Activated CD4-positive, alpha-beta T cell treated with anti-CD3 and anti-CD28 coated beads, Interleukin-2, Interleukin-4, amounts not matched to agents 100 ng/mL and 50 ng/mL, durations not matched to agents 16 hours and 8 hours (primary cell): ENCODE measurements at places on chromosomes 4 and X.

DNA sequence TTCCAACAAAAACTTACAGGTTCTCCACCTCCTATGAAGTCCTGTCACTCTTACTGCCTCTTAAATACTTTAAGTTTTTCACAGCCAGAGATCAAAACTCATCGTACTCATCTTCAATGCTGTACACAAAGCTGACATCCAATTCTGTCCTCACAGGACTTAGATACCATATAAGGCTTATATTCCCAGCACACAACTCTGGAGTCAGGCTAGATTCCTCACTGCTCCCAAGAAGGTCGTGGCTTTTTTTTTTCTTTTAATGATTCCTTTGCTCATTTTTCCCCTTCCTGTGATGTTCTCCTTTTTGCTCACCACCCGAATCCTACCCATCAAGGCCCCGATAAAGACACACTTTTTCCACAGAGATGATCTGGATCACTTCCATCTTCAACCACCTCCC lies 914 bp downstream of the TRAPPC2 start:
- DNase-seq: no peak

DNA sequence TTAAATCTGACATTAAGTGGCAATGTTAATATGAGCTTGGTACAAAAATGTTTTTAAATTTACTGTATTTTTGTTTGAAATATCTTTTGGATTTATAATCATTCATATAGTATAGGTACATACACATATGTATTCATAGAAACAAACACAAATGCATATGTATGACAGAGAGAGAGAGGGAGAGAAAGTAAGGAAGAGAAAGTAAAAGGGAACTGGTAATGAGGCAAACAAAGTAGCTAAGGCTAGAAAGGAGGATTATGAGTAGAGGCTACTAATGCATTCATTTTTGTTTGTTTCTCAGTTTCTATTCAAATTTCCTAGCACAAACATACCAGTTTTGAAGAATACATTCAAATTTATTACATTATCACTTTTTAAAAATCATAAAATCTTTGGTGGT lies 132.4 kb downstream of the GLRA3 start:
- DNase-seq: no peak

DNA sequence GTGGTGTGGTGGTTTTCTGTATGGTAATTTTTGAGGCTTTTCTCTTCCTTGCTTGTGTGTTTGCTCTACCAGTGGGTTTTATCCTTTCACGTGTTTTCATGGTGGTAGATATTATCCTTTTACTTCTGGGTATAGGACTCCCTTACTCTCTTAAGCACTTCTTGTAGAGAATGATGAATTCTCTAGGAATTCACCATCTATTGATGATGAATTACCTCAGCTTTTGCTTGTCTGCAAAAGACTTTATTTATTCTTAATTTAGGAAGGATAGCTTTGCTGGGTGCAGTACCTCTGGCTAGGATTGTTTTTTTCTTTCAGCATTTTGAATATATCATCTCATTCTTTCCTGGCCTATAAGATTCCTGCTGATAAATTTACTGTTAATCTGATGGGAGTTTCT lies 415.3 kb downstream of the PDGFC start:
- no peak for DNase-seq

- DNase-seq: no peak
These were observed 174.3 kb downstream of the GPM6A start for GRCh38 chr4:175637762-175638161.

GRCh38 chr4:148238811-148239493 lies 203.3 kb downstream of the NR3C2 start:
- DNase-seq: no peak

DNA sequence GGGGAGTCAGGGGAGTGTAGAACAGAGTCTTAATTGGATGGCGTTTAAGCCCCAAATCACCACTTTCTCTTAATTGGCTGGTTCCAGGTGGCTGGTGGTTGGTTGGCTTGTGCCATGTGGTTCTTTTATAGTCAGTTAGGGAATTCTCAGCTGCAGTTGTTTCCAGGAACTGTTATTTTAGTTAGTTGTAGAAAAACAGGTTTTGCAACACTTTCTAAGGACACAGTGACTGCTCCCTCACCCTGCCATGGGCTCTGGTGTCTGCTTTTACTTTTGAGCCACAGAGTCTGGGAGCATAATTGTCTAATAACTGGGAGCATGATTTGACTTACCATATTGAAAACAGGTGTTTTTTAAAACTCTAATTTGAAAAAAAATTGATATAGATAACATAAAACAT lies 75.8 kb upstream of the PCDH18 start:
- no peak for DNase-seq

DNA sequence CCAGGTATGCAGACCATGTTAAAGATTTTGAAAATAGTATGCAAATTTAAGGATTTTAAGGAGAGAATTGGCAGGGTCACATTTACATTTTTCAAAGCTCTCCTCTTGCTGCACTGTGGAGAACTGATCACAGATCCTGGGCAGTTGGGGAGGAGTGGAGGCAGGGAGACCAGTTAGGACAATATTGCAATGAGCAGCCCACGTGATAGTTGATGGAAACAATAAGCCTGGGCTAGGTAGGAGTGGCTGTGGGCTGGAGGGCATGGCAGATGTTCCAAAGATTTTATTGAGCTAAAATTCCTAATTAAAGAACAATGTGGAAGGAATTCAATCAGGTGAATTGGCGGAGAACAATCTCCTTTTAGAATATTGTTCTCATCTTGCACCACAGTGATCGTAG lies 50.6 kb downstream of the ENPEP start:
- no peak for DNase-seq

DNA sequence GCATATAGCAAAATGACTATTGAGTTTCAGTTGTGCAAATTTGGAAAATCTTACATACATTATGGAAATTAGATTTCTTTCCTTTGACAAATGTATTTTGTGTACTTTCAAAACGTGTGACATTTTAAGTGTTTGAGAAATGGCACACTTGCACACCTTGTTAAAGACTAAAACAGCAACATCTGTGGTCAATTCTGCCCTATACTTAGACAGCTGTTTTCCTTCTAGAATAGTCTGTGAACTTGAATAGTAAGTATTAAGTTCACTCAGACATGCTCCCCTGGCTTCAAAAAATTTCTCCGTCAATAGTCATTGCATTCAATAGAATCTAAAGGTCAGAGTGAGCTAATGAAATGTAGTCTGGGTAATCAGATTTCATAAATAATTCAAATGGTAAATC lies 21.7 kb upstream of the TBC1D9 start:
- DNase-seq: no peak

- DNase-seq: no peak
These were observed 14.6 kb upstream of the PRSS12 start for GRCh38 chr4:118367361-118367760.

GRCh38 chrX:37371578-37371991 lies 22.4 kb downstream of the PRRG1 start:
- DNase-seq: no peak

DNA sequence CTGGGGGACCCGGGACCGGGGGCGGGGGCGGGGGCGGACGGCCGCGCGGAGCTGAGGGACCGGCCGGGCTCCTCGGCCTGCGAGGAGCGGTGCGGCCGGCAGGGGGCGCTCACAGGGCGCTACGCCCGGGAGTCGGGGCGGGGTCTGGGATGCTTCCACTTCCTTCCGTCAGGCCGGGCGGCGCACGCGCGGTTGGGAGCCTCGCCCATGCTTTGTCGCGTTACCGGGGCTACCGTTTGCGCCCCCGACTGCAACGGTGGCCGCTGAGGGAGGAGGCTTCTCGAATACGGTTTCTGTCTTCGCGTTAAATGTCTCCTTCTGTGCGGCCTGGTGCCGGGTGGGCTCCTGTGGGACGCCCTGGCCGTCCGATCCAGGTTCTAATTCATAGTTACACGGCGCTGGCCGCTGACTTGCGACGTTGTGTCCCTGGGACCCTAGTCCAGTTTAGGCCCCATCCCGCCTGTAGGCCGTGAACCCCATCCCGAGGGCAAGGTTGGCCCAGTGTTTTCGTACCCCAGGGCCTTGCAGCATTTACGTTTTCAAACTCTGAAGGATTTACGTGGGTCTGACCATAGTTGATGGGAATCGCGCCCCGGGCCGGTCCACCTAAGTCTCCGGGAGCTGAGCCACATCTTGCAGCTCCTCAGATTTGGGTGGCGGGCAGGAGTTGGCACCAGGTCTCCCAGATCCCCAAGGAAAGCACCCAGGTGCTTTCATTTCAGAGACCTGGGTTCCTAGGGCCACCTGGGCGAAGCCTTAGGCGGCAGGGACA lies 549 bp downstream of the MSL3 start:
- DNase-seq: peak; percentile 86
